ENCODE measurements at places on chromosomes 1 and 21.

DNA sequence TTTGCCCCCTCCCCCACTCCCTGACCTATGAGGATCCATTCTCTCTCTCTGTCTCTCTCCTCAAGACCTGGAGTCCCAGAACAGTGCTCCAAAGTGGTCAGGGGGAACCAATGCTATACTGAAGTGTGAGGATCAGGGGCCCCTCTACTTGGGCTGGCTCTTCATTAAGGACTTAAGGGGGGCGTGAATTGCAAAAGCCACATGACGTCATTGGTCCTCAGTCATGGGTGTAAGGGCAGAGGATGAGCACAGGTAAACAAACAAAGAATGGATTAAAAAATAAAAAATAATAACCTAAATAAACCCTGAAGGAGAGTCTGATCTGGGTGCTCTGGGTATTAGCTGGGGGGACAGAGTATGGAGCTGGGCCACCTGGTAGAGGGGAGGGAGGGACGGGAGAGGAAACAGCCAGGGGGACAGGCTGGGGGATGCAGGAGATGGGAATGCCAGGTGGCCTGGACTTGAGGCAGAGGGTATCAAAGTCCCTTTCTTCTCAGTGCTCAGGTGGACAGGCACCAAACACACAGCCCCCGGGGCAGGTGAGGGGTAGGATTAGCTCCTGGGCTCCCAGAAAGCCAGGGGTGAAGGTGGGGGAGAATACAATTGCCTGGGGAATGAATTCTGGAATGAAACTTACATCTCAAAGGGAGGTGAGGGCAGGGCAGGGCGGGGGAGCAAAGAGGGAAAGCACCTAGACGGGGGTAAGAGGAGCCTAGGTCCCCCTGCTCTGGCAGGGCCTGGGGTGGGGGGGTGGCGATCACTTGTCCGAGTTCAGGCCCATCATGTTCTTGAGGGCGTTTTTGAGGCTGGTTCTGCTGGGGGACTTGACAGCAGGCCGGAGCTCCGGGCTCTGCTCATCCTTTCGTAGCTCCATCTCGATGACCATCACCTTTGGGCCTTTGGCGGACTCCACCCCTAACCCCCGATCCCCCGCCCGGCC lies 4.6 kb downstream of the MPZ start:
- no peak for DNase-seq

GRCh38 chr1:230760360-230760827 lies 13.2 kb downstream of the CAPN9 start:
- no peak for DNase-seq

DNA sequence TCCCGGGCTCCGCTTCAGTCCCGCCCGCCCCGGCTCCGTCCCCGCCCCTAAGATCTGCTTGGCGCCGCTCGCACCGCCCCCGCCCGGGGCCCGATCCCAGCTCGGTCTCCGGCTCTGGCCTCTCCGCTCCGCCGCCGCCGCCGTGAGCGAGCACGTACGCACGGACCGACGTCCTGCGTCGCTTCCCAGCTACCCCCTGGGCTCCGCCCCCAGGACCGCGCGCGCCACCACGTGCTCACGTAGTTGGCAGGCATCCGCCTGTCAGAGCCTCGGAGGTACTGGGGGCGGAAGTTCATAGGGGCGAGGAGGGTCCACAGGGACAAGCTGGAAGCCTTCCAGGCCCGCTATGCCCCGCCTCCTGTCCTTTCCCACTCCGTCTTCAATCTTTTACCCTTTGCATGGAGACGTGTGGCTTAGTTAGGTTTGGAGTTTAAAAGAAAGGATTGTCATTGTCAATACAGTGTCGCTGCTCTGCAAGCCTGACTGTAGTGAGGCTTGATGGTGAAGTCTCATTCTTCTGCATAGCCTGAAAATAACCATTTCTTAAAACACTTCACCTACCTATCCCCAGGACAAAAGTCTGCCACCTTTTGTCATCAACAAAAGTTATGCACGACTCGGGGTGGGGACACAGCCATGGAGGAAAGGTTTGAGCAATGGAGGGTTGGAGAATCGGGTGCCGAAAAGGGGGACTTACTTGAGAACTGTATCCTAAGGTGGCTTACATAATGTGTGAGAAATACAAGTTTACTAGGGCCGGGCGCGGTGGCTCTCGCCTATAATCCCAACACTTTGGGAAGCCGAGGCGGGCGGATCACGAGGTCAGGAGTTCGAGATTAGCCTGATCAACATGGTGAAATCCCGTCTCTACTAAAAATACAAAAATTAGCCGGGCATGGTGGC lies at the start of gene CLK2:
CLK2 (minus strand) TSS at position 162 of the 903 bp plus-strand sequence. CDS start 2,527 bp downstream, outside the sequence.
- peak; percentile 95 for DNase-seq

GRCh38 chr1:238985312-238985711 lies 401.1 kb upstream of the CHRM3 start:
- no peak for DNase-seq

DNA sequence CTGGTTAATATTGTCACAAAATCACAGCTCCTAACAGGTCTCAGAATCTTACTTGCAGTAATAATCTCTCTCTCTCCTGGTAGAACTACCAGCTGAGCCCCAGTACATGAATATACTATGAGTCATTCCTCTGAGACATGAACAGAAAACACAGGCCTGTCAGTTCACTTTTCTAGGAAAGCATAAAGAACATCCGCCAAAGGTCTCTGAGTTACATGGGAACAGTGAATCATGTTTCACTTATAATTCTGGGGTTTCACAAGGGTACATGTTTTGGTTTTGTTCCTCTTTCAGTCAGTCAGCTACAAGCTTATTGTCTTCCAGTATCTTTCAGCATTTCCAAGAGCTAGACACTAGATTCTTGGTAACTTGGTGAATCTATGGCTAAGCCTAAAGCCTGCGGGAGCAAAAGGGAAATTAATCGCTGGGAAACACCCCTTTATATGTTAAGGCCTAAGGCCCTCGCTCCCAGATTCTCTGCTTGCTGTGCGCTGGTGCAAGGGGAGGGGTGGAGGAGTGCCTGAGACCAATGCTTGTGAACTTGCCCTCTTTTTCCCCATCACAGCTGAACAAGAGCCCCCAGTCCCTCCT lies 31.7 kb downstream of the IFNGR2 start:
- DNase-seq: peak; percentile 62

DNA sequence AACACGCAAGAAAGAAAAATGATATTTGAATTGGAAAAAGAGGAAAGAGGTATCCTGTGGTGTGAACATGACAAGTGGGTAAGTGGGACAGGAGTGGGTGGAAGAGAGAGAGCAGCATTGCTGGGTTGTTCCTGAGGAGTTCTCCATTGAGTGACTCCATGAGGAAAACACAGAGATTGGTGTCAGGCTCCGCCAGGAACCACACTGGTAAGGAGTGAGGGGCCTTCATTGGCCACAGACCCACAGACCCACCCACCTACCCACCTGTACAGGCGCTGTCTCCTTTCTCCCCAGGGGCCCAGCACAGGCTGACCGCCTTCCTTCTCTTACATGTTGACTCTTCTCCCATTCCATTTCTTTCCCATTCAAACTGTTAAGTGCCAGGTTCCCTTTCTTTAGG lies 20.9 kb downstream of the S100A7A start:
- DNase-seq: no peak

- no peak for DNase-seq
These were observed 68.6 kb downstream of the SIPA1L2 start for GRCh38 chr1:232561381-232561780.

GRCh38 chr21:14862794-14863720 lies 201.7 kb downstream of the NRIP1 start:
- no peak for DNase-seq

DNA sequence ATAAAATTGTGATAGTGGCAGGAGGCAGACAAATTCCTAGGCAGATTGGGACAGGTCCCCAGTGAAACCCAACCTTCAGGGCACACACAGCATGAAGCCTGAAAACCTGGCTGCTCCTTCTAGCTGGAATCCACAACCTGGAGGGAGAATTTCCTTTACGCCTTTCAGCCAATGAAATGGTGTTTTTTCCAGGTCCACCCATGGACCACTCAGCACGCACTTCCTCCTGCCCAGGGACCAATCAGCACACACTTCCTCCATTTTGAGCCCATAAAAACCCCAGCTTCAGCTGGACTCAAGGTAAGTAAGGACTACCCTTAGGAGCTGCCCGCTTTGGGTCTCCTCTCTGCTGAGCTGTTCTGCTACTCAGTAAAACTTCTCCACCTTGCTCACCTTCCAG lies 120.1 kb downstream of the AKT3 start:
- DNase-seq: no peak

- DNase-seq: no peak
These were observed 47.6 kb downstream of the PEX14 start for GRCh38 chr1:10522322-10522860.

All from GM18507 (cell line).